ENCODE measurements at places on chromosomes 16 and 17.

- DNase-seq = no peak
These were observed 166.7 kb upstream of the ZNF267 start for GRCh38 chr16:31706925-31707324.

- no peak for DNase-seq
These were observed 4.9 kb downstream of the IRX3 start for GRCh38 chr16:54281535-54282201.

DNA sequence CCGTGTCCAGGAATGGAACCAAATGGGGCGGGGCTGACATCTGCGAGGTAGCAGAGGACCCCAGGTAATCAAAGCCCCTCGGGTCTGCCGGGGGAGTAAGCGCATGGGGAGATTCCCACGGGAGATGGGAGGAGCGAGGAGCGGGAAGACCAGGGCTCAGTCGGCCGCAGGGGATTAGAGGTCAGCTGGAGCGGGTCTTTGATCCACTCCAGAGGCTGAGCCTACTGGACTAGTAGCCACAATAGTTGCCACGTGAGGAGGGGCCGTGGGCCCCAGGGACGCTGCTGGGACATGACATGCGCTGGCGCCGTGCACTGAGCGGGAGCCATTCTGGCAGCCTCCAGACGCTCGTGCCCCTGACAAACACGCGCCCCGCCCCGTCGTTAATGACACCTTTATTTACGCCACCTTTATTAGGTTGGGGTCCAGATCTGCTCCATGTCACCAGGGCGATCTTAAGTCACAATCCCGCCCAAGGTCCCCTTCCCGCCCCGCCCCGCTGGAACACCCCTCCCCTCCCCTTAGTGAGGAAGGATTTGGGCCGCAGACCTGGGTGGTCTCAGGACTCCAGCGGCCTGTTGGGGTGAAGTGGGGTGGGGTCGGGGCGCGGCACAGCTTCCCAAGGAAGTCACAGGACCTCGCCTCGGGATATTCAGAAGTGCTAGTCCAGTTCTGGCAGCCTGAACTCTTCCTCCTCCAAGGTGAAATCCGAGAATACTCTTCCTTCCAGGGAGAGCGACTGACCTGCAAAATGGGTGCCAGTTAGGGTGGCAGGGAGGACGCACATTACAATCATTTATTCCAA is 15.0 kb downstream of the PPY start:
- DNase-seq = no peak

DNA sequence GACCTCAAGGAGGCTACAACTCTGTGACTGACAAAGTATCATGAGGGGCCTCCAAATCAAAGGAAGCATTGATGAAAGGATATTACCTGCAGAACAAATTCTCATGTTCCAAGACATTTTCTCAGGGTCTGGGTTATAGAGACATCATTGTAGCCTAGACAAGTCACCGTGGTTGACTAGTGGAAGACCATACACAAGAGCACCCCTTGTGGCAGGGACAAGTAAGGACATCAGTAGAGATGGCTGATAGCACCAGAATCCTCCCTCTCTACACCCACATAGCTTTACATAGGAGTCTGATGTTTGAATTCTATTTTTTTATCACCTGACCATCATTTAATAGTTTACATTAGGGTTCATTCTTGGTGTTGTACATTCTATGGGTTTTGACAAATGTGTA is 32.5 kb upstream of the CDH8 start:
- peak; percentile 21 for DNase-seq

DNA sequence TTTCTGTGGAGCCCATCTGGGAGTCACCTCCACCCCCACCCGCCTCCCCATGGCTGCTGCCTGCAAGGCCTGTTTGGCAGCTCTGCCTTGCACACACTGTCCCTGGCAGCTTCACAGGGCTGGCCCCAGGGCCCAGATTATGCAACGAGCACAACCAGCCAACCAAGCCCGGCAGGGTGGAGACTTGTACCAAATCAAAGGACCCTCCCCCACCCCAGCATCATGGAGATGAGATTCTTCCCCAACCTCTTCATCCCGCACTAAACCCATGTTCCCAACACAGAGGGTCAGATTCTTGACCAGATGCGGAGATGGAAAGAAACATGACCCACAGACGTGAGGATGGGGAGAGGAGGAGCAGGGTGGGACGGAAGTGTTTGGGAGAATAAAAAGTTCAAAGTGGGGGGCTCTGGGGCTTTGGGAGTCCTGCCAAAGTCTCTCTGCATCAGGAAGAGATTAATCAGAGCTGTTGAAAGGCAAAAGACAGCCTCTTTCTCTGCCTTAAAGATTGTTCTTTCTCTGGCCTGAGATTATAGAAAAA is 3.8 kb downstream of the SMARCD2 start:
- no peak for DNase-seq

- no peak for DNase-seq
These were observed 6.6 kb downstream of the PDP2 start for GRCh38 chr16:66886914-66887313.

DNA sequence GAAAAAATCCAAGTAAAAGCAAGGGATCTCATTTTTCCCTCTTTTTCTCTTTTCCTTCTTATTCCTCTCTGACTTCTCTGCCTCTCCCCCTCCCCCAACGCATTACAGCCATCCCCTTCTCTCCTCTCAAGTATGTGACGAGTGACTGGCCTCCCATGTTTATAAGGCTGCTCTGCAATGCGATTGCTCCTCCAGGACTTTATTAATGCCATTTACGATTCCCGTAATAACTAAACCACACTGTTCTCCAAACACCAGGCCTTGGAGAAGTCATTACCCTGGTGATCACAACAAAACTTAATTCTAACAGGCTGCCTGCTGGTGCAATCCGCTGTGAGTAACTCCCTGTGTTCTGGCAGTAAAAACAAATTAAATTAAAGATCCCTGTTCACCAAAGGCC is 88.8 kb downstream of the HS3ST3B1 start:
- DNase-seq = no peak

DNA sequence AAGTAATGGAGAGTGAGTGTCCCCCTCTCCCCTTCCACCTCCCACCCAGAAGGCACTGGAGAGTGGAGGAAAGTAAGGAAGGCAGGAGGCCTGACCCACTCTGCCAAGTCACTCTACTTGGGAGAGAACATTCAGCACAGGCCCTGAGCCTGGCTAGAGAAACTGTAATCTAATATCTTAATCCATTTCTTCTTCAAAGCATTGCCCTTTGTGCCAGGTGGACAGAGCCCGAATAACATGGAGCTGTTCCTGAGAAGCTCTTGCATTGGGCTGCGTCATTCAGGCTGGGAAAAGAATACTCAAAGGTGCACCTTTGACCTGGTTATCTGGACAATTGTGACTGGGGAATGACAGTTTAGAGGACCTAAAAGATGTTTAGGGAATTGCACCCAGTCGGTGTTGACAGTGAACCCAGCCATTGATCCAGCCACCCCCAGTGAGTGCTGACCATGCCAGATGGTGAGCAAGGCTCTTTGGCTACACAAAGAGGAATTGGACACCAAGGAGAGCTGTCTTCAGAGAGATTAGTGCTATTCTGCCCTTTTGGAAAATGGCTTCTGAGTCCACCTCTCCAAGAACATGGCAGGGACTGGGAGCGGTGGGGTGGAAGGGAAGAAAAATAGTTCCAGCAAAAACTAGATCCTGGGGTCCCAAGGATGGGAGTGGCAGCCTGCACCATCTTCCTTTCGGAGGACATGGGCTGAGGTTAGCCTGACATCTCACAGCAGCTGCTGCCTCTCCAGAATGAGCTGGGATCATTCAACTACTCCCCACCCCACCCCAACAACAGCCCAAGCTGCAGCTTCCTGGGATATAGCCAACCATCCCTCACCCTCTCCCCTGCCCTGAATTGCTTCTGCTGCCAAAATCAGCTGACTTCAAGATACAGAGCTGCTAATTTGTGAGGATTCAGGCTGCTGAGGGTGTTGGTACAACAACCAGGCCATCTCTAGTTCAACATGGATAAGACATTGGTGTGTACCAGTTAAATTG is 11.6 kb upstream of the NOG start:
- DNase-seq = no peak

GRCh38 chr16:52561910-52562741 is 15.2 kb upstream of the TOX3 start:
- DNase-seq = no peak

DNA sequence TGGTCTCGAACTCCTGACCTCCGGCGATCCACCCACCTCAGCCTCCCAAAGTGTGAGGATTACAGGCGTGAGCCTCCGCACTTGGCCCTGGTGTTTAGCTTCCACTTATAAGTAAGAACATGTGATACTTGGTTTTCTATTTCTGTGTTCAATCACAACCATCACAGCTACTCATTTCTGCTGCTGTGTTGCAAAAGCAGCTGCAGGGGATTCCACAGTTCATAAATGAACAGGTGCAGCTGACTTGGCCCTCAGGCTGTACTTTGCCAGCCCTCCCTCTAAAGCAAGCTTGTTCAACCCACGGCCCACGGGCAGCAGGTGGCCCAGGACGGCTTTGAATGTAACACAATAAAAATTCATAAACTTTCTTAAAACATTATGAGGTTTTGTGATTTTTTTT is 79.2 kb downstream of the SLC39A11 start:
- peak; percentile 56 for DNase-seq

DNA sequence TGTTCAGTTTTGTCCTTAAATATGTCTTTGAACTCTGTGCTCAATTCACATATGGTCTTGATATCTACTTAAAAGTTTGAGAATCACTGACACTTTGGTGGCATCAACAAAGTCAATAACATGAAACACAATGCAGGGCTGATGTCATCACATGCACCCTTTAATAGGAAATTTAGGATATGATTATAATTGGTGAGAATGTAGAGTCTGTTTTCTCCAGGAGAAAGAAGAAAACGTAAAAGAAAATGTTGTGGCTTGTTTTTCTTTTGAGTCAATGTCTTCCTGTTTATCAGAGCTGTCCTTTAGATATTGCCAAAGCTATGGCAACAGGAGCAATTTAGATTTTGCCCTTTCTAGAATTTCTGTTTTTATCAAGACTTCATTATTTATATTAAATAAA is 396.9 kb downstream of the CDH13 start:
- DNase-seq = no peak

DNA sequence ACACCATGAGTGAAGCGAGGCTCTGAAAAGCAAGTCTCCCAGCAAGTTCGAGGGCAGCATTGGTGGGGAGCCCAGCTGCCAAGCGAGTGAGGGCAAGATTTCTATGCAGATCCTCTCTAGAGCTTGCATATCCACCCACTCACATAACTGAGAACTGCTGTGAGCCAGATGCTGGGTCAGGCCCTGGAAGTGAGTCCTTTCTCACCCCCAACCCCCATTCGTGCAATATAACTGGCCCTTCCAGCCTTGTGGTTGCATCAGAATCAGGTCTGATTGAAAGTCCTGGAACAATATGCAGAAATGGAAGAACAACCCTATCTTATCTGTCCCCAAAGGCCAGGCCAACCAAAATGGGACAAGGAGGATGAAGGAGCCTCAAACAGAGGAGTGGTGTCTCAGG is 146.6 kb downstream of the IRX5 start:
- no peak for DNase-seq

- no peak for DNase-seq
These were observed 51.9 kb downstream of the WDR45B start for GRCh38 chr17:82596296-82596695.

- peak; percentile 35 for DNase-seq
These were observed 19.1 kb upstream of the LCMT1 start for GRCh38 chr16:25092441-25092840.

GRCh38 chr16:68760671-68761275 is 23.7 kb downstream of the CDH1 start:
- DNase-seq = no peak

- no peak for DNase-seq
These were observed 105.1 kb upstream of the TNRC6C start for GRCh38 chr17:77853191-77853977.

- no peak for DNase-seq
These were observed 28.3 kb upstream of the ST6GALNAC1 start for GRCh38 chr17:76671912-76672262.

GRCh38 chr17:43479948-43480347 is 3.8 kb upstream of the DHX8 start:
- DNase-seq = no peak

DNA sequence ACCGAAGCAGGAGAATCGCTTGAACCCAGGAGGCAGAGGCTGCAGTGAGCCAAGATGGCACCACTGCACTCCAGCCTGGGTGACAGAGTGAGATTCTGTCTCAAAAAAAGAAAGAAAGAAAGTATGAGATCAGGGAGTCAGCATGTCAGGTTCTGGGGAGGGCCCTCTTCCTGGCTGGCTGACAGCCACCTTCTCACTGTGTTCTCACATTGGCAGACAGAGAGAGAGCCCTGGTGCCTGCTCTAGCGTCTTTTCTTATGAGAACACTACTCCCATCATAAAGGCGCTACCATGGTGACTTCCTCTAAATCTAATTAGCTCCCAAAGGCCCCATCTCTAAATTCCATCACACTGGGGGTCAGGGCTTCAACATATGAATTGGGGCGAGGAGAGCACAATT is 27.6 kb upstream of the RBBP6 start:
- no peak for DNase-seq

DNA sequence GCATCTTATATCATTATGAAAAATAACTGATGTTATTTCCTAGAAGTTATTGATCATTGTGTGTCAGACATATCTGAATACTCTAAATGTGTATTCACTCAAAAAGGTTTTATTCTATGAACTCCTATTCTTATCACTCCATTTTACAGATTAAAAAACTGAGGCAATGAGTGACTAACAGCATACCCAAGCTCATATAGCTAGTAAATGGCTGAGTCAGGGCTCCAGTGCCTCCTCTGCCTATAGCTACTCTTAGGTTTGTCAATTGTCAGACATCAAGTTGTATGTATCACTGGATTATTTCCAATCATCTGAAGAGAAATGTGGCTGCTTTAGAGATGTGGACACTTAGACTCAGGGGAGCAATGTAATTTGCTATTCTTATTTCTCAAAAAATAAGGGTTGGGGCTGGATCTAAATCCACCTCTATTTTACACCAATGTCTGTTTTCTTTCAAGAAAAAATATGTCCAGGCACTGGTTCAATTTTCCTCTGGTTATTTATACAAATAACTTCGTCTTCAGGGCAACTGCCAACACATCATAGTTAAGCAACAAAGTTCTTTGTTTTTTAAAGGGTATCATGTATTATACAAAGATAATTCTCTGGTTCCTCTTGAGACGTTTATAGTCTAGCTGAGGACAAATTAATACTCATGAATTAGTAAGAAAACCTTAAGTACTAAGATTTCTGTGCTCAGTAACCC is 328.9 kb upstream of the MAF start:
- DNase-seq = no peak

DNA sequence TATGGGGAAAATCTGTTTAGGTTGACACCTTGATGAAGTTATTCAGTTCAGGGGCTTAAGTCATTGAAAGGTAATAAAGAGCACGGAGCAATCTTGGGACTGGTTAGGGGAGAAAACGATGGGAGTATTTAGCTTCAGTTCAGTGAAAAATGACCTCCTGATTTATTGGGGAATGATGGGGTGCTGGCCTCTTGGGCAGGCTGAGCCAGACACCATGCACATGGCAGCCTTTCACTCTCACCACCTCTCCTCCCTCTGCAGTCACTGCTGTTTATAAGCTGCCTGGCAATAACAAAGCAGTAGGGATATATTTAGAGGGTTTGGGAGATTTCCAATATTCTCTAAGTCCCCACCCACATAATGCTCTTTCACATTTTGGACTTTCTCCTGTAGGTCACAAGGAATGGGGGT is 140.5 kb upstream of the HS3ST2 start:
- DNase-seq = no peak

Data from Jurkat, Clone E6-1 (cell line).